ENCODE measurements at places on chromosomes 3 and 15. TPM values are rescaled to one million over a fixed set of nuclear protein-coding genes. Genes with fewer than 3 reads are reported as not detected.

GRCh38 chr3:146569314-146569713 is 24.9 kb upstream of the PLSCR1 start:
- no peak for DNase-seq

DNA sequence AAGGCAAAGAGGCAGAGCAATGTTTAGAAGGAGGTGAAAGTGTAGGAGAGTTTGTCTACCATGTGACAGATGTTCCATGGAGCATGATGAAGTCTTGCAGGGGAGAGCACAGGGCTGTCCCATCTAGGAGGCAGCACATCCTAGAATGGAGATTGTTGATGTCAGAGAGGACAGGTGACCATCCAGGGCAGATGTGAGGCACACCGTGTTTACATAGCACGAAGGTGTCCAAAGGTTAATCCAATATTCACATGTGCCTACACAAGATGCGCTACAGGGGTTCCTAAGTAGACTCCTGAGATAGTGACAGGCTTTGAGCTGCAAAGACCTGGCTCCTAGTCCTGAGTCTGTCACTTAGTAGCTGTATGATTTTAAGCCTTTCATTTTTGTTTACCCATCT is 219.3 kb upstream of the SLCO3A1 start:
- no peak for DNase-seq

- DNase-seq, result no peak
These were observed 1123.0 kb downstream of the ROBO1 start for GRCh38 chr3:78644847-78645246.

DNA sequence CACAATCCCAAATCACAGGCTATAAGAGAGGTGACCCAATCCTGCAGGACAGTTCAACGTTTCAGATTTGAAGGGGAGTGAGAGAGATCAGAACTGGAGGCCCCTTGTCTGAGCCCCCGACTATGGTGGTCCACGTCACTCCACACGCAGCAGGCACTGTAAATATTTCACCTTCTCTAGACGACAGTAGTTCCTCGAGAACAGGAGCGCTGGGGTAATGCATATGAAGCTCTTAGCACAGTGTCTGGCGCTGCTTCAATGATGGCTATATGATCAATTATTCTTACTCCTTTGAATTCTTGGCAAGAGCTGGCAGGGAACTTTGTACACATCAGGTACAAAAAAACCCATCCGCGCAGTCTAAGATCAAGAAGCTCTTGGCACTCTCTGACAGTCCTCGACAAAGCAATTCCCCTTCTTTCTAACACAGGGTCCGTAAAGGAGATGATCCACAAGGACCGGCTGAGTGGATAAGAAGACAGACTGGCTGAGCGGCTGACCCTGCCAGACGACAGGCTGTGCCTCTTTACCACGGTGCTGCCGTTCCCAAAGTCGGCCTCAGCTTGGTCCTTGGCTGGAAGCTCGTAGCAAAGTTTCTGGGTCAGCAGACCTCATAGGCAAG is 522 bp upstream of the NRROS start:
- DNase-seq, result peak; percentile 12

The TGM5 gene
- total RNA-seq, result not detected
